Activated CD8-positive, alpha-beta T cell treated with anti-CD3 and anti-CD28 coated beads, Interleukin-2, amount 10 ng/mL, durations not matched to agents 7 days and 5 days (primary cell): ENCODE measurements at places on chromosomes 3 and 15. TPM values are rescaled to one million over a fixed set of nuclear protein-coding genes. Genes with fewer than 3 reads are reported as not detected.

ONECUT1 gene
- not detected for total RNA-seq

DNA sequence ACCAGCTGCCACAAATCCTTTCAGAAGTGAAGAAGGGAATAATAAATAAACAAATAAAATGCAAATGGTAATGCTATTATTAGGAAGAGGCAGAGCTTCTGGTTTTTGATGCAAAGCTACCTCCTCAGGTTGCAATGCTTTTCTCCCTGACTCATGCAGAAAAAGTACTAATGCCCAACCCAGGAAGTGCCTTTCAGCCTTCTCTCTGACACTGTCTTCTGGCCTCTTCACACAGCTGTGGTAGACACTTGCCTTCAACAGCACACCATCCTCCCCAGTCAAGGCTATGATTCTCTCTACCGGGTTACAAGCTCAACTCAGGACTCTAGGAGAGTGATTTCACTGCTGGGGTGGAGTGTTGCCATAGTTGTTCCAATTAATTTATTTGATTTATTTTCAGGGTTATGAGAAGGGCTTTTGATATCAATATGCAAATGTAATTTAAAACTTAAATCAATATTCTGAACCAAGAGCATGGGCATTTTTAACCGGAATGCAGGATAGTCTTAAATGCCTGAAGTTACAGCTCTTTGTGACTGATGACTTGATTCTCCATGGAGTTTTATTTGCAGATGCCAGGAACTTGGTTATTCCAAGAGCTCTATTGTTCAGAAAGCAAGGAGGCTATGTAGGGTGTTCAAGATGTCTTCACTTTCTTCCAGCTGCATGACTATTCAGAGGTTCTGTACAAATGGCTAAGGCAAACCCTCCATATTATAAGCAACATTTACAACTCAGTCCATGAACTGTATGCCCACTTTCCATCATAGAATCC, 27.1 kb upstream of the GALNT15 start:
- DNase-seq, result no peak

AGBL1 gene
- not detected for total RNA-seq

DNA sequence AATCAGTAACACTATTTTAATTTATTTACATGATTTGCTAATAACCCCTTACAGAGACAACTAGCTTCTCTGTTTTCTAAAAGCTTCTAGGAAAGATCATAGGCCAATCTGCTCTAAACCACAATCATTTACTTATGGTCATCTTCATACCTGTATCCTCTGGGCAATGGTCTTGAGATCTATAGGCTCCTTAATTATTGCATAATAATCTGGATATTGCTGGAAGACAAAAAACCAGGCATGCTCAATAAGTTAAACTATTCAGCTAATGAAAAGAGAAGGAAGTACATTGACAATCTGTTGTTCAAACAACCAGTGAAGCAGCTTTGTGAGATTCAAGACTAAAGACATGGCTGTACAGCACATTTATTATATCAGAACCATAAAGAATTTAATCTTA, 34.1 kb downstream of the PBRM1 start:
- DNase-seq, result no peak

DNA sequence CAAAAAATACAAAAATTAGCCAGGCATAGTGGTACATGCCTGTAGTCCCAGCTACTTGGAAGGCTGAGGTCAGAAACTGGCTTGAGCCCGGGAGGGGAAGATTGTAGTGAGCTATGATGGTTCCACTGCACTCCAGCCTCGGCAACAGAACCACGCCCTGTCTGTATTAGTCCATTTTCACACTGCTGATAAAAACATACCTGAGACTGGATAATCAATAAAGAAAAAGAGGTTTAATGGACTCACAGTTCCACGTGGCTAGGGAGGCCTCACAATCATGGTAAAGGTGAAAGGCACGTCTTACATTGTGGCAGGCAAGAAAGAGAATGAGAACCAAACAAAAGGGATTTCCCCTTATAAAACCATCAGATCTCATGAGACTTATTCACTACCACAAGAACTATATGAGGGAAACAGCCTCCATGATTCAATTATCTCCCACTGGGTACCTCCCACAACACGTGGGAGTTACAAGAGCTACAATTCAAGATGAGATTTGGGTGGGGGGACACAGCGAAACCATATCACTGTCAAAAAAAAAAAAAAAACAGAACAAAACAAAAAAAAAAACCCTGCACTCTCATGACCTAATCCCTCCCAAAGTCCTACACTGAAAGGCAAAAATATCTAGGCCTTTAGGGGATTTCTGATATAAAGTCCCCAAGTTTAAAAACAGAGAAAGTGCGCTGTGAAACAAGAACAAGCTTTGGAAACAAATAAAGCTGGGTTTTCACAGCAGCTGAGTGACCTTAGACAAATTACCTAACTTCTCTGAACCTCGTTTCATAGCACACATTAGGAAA, 224.7 kb downstream of the IGSF11 start:
- DNase-seq, result no peak

GRCh38 chr3:195111319-195111705, 159.6 kb downstream of the XXYLT1 start:
- no peak for DNase-seq

RBMS3 gene
- total RNA-seq, result 0.11 TPM

PATL2 gene
- 27.4 TPM for total RNA-seq

DNA sequence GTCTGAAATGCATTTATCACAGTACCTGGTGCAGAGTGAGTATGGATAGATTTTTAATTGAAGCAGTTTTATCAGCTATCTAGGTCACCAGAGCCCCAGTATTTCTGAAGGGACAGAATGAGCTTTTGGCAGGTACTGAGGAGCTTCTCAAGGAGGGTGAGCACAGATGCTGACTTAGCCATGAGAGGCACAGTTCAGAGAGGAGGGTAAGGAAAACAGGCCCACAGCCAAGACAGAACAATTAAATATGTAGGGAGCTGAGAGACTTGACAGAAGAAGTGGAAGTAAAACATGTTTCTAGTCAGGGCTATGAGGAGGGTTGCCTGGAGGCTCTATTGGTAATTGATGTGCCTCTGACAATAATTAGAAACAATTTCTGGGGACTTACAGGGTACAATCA, 20.1 kb downstream of the ZNF80 start:
- DNase-seq, result no peak

- DNase-seq, result no peak
Measured at GRCh38 chr15:67850994-67851571, 11.2 kb upstream of the RNU6-1 start.

DNA sequence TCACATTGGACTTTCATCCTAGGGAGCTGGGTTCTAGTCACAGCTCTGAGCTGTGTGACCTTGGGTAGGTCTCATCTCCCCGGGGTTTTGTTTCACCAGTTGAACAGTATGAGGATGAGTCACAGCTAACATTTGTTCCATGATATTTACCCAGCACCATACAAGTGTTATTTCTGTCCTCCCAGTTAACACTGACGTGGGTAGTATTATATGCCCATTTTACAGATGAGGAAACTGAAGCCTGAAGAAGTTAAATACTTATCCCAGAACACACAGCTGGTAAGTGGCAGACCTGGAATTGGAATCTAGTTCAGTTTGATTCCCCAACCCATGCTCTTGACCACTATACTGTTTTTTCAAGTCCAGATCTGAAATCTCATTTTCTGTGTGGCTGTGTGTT, 908 bp upstream of the RARB start:
- DNase-seq, result no peak

SOX14 gene
- total RNA-seq, result not detected

DNA sequence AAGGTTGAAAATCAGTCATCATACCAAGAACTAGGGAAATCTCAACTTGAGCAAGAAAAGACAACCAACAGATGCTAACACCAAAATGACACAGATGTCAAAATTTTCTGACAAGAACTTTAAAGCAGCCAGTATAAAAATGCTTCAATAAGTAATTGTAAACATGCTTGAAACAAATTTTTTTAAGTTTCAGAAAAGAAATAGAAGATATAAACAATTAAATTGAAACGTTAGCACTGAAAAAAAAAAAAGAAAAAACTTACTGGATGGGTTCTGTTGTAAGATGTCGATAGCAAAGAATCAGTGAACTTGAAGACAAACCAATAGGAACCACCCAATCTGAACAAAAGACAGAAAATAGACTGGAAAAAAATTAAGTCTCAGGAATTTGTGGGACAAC, 8.0 kb downstream of the MYD88 start:
- no peak for DNase-seq

TNFAIP8L3 gene
- total RNA-seq, result not detected

- DNase-seq, result no peak
Measured at GRCh38 chr3:5294356-5294755, 106.8 kb downstream of the EDEM1 start.

DNA sequence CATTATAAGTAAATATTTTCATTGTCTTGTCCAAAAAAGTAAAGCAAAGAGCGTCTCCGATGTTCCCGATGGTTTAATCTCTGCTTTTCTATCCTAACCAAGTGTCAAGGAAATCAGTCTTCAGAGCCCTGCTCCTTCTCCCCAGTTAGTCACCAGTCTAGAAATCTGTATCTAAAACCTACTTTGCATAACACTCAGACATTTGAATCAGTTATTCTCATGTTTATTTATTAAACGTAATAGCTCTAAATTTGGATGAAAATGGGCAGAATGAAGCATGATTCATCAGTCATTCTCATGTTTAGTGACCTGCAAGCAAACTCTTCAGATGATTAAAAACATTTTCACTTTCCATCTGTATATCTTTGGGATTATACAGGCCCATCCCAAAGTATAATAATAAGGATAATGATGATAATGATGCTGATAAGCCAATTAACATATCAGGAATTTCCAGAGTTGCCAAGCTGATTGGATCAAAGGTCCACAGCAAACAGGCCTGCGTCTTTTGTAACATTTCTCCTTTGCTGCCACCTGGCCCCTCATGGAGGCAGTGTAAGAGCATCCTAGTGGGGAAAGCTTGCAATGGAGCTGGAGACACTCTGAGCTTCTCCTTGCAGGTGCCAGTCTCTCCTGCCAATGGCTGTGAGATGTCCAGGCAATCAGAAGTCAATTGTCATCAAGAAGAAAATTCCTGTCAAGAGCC, 273.9 kb downstream of the IGSF11 start:
- DNase-seq, result no peak

GRCh38 chr3:134592806-134593205, 58.0 kb downstream of the KY start:
- DNase-seq, result no peak

DNA sequence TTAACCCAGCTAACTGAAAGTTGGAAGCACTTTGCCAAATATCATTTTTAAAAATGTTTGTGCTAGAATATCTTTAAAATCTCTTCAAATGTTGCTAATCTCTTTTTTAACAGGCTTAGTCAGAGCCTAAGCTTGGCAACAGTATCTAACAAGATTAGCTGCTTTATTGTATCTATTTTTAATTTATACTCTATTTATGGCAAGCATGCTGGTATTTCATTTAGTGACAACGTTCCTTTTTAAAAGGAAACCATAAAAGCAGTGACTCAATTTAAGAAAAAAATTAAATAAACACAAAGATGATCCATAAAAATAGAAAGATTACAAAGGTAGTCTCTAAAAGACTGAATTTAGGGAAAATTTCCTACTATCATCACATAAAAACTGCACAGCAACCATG, 40.5 kb downstream of the SLC12A6 start:
- DNase-seq, result no peak

GRCh38 chr3:103684904-103685303, 1250.1 kb downstream of the ZPLD1 start:
- no peak for DNase-seq

HRG gene
- total RNA-seq, result not detected

DNA sequence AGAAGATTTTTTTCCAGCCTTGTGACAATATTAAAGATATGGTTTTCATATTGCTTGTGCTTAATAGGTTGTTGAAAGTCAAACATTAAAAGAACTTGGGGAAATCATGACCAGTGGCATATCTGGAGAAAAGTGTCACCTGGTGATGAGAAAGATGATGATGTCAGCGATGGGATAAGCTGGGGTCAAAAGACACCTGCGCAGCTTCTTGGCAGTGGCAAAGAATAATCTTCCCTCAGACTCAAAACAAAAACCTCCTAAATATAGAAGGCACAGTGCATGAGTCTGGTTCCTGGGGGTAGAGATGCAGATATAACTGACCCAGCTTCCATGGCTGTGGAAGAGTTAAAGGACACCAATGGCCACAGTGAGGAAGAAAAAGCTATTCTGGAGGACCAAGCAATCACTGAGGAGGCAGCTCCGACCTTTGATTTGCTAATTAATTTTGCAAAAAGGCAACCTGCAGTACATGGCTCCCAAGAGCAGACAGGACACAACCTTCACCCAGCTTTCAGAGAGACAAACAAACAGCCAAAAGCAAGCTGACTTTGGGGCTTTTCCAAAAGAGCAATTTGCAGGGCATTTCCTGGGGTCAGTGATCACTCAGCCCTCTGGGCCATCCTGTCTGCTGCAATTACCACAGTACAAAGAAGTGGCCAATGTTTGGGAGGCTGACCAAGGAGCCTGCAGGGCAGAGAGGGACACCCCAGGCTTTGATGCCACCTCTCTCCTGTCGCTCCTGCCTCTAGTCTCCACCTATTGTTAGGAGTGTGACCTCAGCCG, 17.6 kb upstream of the SEMA5B start:
- no peak for DNase-seq

DNA sequence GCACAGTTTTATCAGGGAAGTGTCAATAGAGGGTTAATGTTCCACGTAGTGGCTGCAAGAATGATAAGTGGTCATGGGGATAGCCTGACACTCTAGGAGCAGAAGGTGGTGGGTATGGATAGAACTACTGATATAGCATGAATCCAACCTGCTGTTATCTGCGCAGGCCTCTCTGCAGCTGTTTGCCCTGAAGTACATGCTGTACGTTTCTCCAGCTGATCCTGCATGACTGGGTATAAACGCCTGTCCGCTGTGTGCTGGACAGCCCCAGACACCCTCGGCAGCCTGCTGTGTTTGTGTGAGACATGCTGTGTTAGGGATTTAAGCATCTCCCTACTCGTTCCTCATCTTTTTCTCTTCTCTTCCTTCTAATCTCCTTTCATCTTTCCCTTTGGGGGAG, 87.1 kb downstream of the LPP start:
- no peak for DNase-seq

- no peak for DNase-seq
Measured at GRCh38 chr3:131007782-131008181, 18.8 kb downstream of the ASTE1 start.

DNA sequence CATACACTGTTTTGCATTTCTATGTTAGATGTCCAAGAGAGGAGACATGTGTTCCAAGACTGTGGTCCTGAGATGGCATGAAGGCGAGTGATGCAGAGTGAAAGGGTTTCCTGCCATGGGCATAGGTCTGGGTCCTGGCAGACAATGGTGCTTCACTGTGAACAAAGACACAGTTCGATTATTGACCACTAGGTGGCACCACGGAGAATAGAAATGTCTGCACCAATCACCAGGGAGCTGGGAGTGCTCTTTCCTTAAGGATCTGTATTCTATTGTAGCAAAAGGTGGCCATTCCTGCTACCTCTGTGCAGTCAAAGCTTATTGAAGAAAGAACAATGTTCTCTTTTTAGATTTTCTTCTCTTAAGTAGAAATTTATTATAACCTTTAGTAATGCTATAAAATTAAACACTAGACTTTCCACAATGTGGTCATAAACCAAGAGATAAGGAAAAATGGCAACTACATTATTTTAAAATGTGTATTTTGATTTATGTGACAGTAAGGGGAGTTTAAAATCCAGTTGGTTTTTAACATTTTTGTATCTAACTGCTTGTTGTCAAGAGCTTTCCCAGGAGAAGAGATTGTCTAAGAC, 88.7 kb downstream of the GABRG3 start:
- DNase-seq, result peak; percentile 36

GRCh38 chr3:18526667-18527066, 101.5 kb upstream of the SATB1 start:
- DNase-seq, result no peak

- DNase-seq, result no peak
Measured at GRCh38 chr3:174710612-174711011, 148.5 kb upstream of the NAALADL2 start.
